Brain microvascular endothelial cell (primary cell): ENCODE measurements at places on chromosomes 11 and 22.

DNA sequence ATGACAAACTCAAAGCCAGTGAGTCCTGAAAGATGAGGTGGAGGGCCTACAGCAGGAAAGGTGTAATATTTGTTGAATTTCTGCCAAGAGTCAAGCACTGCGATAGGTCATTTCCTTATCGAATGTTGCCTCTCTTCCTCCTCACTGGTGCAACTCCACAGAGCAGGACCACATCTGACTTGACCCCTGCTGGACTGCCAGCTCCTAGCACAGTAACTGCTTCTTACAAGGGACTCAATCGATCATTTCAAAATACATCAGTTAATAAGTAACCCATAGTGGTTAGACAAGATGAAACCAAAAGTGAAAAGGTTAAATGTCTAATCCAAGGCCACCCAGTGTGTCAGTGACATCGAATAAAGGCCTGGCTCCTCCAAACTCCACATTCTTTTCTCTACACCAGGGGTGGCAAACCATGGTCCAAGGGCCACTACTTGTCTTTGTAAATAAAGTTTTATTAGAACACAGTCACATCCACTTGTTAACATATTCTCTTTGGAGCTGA, 98.5 kb upstream of the CSNK2A3 start:
- DNase-seq, result no peak

GRCh38 chr11:117230286-117230961, 1.4 kb downstream of the PCSK7 start:
- DNase-seq, result no peak

DNA sequence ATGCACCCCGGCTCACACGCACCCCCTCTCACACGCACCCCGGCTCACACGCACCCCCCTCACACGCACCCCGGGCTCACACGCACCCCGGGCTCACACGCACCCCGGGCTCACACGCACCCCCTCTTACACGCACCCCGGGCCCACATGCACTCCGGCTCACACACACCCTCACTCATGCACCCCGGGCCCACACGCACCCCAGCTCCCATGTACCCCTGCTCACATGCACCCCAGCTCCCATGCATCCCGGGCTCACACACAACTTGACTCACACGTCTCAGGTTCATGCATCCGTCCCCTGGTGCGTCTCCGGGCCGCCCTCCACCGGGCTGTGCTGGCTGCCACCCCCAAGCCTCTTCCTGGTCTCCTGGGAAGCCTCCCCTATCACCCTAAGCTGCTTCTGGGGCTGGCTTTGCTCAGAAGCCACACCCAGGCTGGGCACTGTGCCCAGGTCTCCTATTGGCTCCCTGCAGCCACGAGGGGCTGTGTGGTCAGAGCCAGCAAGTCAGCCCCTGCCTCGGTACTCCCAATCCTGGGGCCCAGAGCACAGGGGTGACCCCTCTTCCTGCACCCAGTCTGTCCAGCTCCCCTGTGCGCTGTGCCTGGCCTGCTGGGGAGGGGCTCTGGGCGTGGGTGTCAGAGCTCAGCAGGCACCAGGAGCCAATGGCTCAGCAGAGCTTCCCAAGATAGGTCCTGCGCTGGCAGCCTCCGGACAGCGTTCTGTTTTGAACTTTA, 16.9 kb downstream of the TSPAN4 start:
- DNase-seq, result peak; percentile 84

DNA sequence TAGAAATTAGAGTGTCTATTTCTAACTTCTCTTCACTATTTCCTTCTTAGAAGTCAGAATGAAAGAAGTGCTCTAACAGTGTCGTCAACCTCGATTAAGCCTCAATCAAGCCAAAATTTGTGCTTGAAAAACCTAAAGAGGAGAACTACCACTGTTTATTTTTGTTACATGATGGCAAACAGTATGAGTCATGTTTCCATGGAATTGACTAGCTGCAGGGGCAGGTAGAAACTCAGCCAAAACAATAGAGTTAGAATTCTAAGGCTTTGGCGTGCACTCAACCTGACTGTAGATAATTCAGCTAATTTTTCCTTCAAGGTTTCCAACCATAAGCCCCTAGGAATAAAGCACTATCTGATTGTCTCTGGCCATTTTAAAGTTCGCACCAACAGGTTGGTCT, 415.9 kb downstream of the ETS1 start:
- no peak for DNase-seq

DNA sequence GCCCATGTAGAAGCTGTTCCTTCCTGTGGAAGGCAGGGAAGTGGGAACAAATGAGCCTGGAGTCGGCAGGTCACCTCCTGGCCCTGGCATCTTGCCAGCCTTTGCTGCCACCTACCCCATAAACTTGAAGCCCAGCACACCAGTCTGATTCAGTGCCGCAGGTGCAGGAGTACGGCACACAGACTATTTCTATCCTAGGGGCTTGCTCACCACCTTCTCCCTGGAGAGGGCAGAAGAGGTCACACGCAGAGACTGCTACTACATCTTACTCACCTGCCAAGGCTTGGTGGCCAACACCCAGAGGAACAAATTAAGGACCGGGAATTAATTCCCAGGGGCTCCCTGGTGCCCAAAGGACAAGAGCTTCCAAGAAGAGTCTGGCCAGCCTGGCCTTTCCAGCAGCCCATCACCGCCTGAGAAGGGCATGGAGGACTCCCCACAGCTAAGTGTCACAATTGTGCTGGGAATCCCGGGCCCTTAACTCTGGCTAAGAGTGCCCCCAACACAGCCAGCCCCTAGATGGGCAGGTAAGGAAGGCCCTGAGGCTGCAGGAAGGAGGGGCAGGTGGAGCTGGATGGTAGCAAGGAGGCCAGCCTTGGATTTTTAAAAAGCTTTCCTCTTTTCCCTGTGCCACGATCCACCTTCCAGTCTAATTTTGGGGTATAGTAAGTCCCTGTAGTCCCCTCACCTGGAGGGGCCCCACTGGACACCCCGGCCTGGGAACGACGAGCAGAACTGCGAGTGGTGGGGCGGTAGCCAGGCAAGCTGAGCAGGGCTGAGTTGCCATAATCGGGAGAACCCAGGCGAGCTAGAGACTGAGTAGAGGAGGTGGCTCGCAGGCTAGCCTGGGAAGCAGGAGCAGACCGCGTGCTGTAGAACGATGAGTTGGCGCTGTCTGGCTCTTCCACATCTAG, 6.9 kb downstream of the IL18BP start:
- no peak for DNase-seq

GRCh38 chr11:61769946-61770683, 17.7 kb downstream of the MYRF start:
- no peak for DNase-seq

DNA sequence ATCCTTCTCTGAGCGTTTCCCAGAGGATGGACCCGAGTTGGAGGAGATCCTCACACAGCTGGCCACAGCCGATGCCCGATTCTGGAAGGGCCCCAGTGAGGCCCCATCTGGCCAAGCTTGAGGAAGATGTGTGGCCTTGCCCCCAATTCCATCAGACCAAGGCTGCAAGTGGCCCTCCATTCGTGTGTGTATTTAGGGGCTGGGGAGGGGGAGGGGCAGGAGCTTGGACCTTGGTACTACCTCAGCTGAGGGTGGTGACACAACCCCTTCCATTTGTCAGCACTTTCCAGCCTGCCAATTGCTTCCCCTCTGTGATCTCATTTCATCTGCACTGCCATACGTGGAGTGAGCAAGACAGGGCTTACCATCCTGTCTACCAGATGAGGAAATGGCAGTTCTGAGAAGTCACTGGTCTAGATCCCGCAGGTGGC, 1.3 kb upstream of the BBS1 start:
- DNase-seq, result no peak

DNA sequence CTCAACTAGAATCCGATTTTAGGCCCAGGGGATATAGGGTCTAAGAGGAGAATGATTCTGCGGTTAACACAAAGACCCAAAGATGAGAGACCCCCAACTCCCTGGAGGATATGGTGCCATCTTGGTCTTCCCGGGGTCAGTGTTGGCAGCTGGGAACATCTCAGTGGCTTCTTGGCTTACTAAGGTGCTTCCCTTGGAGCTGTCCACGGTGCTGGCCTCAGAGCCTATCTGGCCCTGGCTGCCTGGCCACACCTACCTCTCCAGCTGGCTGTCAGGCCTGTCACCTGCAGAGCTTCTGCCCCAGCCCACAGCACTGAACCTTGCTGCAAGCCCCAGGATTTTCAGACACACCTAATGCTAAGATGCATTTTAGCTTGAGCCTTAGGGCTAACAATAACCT, 70.7 kb upstream of the THY1 start:
- DNase-seq, result peak; percentile 10

DNA sequence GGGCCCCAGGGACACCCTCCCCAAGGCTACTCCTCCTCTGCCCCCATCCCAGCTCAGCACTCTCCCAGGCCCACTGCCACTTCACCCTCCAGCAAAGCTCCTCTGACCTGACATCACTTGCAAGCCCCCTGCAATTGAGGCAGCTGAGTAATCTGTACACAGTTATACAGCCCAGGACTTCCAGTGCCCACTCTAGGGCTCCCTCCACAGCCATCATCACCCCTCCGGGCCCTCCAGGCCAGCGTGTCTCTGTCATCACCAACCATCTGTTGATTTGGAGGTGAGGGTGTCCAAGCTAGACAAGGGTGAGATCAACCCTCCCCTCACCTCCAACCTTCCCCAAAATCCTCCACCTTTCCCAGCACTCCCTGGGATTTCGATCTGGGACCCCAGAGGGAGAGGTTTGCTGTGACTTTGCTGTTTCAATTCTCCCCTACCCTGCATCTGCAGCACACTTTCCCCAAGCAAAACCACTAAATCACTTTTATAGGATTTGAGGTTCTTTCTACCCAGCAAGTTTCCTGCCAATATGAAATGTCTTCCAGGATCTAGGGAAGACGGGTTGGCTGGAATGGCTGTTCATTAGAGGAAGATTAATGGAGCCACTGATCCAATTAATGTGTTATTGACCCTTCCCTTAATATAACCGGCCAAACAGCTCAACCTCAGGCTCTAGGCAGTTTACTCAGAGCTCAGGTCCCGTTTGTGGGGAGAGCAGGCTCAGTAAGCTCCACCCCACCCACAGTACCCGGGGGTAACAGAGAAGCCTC, 92.9 kb downstream of the CHST1 start:
- no peak for DNase-seq

GRCh38 chr22:48431536-48432315, 1395.9 kb downstream of the BRD1 start:
- no peak for DNase-seq

- no peak for DNase-seq
These were observed 322.7 kb upstream of the PLET1 start for GRCh38 chr11:112583261-112583893.

DNA sequence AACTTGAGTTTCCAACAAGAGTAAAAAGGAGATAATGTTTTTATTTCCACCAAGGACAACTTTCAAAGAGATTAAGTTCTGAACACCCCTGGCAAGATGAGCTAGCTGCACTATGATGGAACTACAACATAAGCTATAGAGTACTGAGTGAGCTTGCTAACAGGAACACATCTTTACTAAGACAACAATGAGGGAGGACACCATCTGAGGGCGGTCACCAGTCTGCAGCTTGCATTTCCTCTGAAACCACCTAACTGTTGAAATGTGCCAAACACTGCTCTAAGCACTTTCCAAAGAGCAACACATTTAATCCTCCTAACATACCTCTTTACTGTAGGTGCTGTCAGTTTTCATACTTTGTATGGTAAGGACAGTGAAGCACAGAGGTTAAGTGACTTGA, 68.4 kb downstream of the TCF20 start:
- no peak for DNase-seq

GRCh38 chr11:67282155-67282875, 6.8 kb upstream of the ANKRD13D start:
- no peak for DNase-seq

DNA sequence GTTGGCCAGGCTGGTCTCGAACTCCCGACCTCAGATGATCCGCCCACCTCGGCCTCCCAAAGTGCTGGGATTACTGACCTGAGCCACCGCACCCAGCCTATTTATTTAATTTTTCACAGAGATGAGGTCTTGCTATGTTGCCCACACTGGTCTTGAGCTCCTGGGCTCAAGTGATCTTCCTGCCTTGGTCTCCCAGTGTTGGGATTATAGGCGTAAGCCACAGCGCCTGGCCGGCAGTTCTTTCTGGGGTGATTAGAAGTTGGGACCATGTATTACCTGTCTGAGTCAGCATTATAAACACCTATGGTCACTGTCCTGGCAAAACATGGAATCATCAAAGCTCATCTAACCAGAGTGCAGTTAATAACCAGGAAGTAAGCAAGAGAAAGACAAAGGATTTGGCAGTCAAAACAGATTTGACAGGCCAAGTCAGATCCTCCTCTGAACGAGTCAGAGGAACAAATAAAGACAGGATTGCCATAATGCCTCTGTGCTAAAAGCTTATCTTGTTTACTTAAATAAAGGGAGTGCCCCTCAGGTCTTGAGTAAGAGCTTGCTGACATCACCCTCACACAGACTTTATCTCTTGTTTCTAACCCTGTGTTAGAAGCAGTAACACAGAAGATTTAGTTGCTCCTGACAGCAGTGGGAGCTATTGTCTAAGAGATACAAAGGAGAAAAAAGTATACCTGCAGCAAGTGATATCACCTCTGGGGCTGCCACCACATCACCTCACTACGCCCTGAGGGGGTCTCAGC, 3.7 kb downstream of the SERPIND1 start:
- peak; percentile 84 for DNase-seq

GRCh38 chr11:46338636-46338987, 8.7 kb upstream of the DGKZ start:
- DNase-seq, result peak; percentile 24

GRCh38 chr11:126990716-126991480, 9.7 kb downstream of the KIRREL3 start:
- no peak for DNase-seq

GRCh38 chr11:59291228-59291627, 67.5 kb upstream of the OR5AN1 start:
- no peak for DNase-seq

DNA sequence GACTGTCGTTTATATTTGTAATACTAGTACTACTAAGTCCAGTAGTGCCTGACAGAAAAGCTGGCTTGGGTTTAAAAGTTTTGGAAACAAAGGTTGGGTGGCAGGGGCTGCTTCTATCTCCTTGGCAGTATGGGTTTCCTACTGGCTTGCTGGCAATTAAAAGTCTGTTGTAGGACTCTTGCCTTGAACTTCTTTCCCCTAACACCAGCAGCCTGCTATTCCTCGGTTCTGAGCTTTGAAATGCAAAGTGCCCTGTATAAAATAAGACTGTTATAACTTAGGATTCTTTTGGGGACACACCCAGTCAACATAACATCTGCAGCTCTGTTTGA, 1.3 kb downstream of the RNF169 start:
- DNase-seq, result no peak

GRCh38 chr11:26571861-26572654, at the start of gene MUC15:
TSS of gene MUC15 (minus strand) at chr11:26572263. CDS start at chr11:26567094, 5,169 bp downstream.
- no peak for DNase-seq
